Right renal cortex interstitium (tissue), 3 donors: ENCODE measurements at places on chromosomes 2 and 18.

DNA sequence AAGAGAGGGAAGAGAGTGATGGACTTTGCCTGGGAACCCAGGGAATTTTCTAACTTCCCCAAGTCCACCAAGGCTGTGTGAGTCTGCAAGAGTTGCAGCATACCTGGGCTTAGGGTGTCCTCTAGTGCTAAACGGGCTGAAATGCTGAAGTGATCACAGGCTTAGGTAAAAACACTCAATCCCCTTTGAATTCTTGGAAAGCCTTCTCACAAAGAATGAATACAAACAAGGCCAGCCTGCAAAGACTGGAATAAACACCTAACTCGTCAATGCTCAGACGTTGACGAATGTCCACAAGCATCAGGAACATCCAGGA lies 30.0 kb upstream of the BMP10 start:
- DNase-seq: no peak

- no peak for DNase-seq
Observed at GRCh38 chr2:232586943-232587505, 36.5 kb downstream of the EIF4E2 start.

DNA sequence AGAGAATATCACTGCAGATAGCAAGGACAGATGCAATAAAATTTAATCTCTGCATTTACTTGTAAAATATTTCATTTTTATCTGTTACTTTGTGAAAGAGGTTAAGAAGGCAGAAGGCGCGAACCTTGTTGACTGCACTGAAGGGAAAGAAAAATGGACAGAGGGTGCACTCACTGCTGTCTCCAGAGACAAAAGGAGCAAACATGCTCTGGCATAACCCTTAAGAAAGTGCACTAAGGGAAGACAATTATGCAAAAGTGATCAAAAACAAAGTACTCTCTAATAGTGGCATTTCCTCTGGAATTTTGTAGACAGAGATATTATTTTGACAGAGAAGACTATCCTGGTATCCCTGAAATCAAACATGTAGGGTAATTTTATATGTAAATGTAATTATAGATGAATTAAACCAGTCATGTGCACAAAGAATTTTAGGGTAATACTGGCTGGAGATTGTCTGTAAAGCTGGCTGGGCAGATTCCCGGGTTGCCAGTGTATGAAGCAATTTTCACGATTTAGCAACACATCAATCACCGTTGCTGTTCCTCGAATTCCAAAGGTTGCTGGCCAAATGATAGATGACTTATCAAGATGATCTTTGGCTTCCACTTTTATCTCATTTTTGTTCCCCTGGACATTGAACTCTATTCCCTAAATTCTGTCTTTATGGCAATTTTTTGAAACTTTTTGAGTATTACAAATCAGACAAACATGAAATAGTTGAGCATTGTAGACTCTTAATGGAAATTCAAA lies 1176.9 kb downstream of the SUCLG1 start:
- no peak for DNase-seq

DNA sequence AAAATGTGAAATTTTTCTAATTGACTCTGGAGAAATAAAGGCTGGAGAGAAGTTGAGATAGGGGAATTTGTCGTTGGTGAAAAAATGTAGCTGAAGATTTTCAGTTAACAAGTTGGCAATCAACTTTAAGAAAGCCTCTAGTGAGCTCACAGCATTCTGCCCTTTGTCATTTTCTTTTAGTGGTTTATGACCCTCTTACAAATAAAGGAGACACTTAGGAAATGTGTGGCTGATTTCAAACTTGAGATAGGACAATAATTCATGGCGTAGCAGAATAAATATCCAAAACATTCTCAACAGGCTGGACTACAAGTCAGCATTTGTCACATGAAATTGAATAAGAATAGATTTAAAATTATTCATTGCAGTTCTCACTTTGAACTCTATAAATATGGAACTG lies 412.5 kb upstream of the SPHKAP start:
- no peak for DNase-seq

- DNase-seq: no peak
Observed at GRCh38 chr18:64993695-64994094, 757.1 kb upstream of the CDH7 start.

GRCh38 chr2:102848366-102848839 lies 86.6 kb downstream of the TMEM182 start:
- DNase-seq: peak; percentile 65

DNA sequence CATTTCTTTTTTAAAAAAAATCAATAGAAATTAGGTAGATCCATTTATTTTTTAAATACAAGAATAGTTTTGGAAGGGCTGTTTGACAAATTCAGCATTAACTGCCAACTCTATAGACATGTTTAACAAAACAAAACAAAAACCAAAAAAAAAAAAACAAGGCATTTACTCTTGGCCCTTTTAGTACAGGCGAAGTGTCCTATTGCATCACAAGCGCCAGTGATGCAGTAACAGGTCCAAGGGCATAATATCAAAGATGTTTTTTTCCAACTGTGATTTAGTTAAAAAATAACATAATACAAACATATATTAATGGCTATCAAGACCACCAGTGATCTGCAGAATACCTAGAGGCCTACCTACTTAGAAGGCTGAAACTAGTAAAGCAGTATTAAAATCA lies 55.3 kb downstream of the XDH start:
- DNase-seq: no peak

DNA sequence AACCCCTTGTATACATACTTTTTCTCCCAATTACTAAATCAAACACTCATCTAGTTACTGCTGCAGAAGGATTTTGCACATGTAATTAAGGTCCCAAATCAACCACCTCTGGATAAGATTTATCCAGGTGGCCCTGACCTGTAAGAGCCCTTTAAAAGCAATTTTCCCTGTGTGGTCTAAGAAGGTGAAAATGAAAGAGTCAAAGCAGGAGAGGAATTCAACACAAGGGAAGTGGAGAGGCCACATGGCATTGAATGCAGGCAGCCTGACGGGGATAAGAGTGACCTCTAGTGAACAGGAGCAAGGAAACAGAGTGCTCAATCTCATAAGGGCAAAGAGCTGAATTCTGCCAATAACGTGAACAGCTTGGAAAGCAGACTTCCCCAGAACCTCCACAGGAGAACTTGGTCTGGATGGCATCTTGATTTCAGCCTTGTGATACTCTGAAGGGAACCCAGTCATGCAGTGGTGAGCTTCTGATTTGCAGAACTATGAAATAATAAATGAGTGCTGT lies 27.2 kb downstream of the PPP3R1 start:
- DNase-seq: no peak

GRCh38 chr2:139684286-139684860 lies 904.2 kb upstream of the NXPH2 start:
- DNase-seq: no peak

- no peak for DNase-seq
Observed at GRCh38 chr18:28875059-28875458, 698.1 kb upstream of the CDH2 start.

GRCh38 chr2:120209427-120210269 lies 13.6 kb downstream of the TMEM185B start:
- no peak for DNase-seq

- no peak for DNase-seq
Observed at GRCh38 chr18:58268849-58269248, 224.8 kb downstream of the NEDD4L start.

DNA sequence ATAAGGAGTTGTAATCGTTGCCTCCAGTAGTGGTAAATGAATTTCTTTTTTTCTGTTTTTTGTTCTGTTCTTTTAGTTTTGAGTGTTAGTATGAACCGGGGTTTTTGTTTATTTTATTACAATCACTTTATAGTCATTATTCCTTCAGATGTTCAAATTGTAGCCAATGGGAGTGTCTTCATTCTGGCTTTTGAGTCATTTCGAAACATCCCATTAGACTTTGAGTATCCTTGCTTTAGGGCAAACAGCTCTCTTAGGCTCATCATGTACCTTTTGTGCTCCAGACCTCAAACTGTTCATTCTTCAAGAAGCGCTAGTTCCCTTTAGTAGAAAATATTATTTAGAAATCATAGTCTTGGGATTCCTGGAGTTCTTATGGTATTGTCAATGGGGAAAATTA lies 54.2 kb upstream of the PAX3 start:
- DNase-seq: no peak

DNA sequence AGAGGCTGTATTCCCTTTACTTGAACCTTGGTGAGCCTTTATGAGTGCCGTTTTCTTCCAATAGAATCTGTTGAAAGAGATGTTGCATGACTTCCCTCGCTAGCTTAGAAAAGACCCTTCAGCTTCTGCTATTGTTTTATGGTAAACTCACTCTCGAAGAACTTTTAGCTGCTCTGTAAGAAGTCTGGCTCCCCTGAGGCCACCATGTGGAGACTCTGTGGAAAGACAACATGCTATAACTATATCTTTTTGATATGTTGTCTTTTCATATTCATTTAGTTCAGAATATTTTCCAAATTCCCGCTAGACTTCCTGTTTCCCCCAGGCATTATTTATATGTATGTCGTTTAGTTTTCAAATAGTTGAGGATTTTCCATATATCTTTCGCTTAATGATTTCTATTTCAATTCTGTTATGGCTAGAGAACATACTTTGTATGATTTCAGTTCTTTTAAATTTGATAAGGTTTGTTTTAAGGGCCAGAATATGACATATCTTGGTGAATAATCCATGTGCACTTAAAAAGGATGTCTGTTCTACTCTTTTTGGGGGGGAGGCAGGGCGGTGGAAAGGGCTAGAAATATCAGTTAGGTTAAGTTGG lies 64.1 kb downstream of the PTPN4 start:
- DNase-seq: no peak

DNA sequence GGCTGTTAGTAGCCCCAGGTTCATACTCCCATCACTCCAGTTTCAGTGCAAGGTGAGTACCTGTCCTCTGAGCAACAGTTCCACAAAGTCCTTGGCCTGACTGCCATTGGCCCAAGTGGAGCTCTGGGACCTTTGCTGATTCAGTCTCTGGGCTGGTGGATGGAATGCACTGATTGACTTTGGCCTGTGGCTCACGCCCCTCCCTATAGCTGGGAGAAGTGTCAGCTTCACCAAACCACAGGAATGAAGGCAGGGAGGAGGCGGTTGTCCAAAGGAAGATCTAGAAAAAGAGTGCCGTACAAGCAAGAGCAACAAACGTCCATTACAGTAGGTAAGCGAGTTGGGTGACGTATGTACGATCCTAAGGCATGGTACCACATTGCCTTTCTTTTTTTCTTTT lies 34.0 kb downstream of the QPCT start:
- no peak for DNase-seq

DNA sequence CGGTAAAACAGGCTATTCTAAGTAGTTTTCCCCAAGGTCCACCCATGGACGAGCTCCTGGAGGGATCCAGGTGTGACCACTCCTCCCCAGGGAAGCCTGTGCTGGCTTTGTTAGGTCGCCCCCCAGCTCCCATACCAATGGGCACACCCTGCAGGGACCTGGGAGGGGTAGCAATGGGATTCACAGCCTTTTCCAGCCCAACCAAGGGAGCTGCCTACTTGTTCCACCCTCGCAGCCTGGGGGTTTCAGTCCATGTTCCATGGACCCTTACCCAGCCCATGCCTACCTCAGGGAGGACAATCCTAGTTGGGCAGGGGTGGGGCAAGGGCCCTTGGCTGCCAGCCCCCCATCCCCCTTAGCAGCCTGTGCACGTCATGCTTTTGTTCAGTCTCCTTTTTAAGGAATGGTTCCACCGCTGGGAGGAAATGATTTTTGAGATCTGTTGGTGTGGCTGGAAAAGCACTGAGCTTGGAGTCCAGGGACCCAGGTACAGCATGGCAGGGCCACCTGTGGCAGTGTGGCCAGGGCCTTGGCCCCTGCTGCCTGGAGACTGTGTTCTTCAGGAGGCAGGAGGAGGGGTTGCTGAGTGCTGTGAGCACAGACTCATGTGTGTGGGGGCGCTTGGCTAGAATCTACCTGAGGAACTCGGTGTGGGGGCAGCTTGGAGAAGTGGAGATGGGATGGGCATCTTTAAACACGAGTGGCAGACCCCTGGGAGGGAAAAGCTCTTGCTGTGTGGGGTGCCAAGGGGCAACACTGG lies 166.8 kb downstream of the TWIST2 start:
- DNase-seq: no peak

DNA sequence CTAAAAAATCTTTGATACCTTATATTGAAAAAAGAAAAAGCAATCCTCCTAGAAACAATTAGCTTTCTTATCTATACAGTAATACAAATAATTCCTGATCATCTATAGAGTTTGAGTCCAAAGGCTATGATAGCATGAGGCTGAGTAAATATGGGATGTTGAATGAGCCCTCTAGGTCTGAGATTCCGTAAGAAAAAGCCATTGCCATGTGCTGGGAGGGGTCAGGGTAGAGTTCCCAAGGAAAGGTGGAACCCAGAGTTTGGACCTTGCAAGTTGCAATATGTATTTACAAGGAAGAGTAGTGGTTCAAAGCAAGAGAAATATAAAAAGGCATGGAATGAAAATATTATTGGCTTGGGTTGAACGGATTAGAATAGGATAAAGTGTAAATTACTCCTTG lies 178.1 kb downstream of the DCC start:
- no peak for DNase-seq

- DNase-seq: no peak
Observed at GRCh38 chr2:240704651-240705050, 13.0 kb downstream of the AQP12A start.

DNA sequence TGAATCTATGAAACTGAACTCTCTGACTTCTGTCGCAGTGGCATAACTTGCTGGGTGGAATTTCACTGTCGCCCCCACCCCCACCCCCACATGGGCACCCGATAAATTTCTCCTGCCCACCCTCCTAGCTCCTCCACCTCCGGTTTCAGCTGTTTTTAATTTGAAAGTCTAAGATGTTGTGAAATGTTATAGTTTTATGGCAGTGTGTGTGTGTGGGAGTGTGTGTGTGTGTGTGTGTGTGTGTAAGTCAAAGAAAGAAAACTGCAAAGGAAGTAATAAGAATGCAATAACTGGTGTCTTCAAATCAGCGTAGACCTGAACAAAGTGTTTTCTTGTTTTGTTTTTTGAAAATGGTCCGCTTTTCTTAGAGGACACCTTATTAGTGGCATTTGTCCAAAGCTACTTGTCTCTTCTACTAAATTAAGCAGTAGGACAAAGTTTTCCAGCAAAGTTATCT lies 388 bp downstream of the DTNA start:
- DNase-seq: no peak
